ENCODE measurements at places on chromosomes 5 and 9.

DNA sequence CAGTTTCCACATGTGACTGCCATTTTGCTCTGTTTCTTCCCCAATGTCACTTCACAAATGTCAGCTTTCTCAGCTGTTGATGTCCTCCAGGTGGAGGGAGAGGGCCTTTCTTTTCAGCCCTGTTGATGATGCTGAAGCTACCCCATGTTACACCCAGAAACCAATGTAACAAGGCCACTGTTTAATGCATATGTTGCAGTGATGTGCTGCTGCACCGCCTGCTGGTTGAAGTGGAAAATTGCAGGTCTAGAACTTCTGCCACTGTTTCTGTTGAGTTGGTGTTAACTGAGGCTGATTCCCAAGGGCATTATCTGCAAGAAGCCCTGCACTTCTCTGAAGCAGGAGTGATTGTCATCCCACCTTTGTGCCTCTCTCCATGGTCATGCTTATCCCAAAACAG lies 428.4 kb downstream of the KDM4C start:
- no peak for DNase-seq

DNA sequence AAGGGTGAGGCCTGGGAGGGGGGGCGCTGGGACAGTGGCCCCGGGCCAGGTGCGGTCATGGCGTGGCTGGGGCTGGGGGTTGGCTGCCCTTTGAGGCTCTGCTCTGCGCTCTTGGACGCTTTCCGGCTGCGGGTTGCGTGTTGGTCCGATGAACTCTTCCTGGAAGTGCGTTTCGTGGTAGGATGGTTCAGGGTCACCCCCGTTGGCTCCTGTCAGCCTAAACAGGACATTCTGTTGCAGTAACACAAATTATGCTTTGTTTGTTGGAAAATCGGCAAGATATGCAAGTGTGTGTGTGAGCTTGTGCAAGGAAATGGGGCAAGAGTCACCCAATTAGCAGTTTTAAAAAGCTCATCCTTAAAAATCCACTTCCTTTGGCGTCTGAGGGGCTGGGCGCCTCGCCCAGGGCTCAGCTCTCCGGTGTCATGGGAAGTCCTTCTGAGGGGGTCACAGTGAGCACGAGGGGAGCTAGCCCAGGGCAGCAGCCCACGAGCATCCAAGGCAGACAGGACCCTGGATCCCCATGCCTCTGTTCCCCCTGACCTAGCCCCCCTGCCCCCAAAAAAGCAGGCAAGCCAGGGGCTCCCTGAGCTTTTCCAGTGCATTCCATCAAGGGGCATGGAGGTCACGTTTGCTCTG lies 22.2 kb upstream of the RNU6ATAC start:
- DNase-seq: no peak

DNA sequence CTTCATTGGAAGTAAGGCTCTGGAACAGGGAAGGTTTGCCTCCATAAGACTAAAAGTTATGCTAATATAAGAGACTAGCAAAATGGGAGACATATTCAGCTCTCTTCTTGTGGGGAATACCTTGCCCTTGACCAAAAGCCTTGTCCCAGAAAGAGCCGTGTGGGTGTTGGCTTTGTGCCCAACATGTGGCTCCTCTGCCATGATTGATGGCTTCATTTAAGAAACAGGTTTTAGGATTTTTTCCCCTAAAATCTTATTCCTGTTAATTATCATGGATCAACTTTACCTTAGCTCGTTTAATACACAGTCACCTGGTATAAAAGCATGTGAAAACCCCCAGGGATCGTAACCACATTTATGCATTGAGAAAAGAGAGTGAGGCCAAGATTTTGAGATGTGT lies 38.9 kb downstream of the DOCK8 start:
- DNase-seq: no peak

- peak; percentile 15 for DNase-seq
Observed at GRCh38 chr5:148179234-148179824, 11.0 kb downstream of the SPINK14 start.

DNA sequence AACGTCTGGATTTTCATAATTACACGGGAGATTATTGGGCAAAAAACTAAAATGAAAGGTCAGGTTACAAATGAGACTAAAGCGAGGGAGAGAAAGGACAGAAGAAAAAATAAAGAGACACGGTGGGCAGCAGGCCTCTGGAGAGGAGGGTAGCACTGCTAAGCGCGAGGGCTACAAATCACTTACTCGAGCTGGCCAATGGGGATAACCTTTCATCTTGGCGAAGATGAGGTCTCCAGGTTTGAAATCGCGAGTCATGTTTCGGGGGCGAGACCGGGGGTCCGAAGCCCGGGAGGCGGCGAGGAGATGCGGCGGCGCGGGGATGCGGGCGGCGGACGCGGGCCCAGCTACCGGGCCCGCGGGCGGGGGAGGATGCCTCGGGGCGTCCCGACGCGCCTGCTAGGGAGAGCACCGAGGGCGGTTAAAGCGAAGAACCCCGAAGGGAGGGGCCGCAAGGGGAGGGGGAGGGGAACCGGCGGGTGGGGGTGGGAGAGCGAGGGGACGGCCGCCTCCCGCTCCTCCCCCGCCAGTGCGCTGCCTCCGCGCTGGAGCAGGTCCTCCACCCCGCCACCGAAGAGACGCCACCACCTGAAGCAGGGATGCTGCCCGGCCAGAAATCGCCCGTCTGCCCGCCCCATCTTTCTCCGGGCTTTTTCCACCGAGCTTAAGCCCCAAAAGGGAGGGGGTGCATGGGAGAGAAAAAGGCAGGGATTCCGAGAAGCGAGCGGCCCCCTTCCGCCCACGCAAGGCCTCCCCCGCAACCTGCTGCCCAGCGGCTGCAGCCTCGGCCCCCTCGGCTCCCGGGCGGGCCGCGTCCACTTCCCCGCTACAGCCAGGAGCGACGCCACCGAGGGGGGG lies 610 bp downstream of the PSIP1 start:
- no peak for DNase-seq

DNA sequence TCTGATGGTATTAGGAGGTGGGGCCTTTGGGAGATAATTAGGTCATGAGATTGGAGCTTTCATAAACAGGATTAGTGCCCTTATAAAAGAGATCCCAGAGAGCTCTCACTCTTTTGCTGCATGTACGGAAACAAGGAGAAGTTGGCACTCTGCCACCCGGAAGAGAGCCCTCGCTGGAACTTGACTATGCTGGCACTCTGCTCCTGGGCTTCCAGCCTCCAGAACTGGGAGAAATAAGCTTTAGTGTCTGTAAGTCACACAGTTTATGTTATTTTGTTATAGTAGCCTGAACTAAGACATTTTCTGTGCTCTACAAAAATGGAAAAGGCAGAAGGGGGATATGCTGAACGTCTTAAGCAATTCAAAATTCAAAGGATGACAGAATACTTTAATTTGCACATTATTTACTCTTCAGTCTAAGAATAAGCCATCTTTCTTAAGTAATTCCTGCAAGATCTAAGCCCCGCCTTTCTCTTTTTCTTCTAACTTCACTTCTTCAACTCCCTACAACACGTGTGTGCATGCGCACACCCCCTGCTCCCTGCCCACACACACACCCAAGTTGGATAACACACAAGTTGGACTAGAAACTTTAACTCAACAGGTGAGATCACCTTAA lies 17.3 kb downstream of the NFIB start:
- DNase-seq: no peak

DNA sequence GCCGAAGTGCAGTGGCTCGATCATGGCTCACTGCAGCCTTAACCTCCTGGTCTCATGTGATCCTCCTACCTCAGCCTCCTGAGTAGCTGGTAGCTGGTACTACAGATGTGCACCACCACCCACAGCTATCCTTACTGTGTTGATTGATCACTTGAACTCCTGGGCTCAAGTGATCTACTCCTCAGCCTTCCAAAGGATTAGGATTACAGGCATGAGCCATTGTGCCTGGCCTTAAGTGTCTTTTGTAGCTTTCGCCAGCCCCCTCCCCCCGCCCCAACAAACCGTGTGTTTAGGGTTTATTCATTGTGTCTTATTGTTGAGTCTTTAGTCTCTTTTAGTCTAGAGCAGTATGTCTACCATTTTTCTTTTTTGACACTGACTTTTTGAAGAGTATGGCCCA lies 33.1 kb downstream of the SPIN1 start:
- DNase-seq: no peak

Data from NCI-H1436 treated with DMSO at 0.1 percent for 48 hours (cell line).